Stimulated activated CD4-positive, alpha-beta T cell treated with anti-CD3 and anti-CD28 coated beads, TNF-alpha, amount 100 ng/mL, for 1 hour (primary cell): ENCODE measurements at places on chromosomes 13 and 19.
A peak's percentile ranks its signal among the peaks of the same experiment; 100 is the strongest.

GRCh38 chr19:55094456-55095259, 19.0 kb downstream of the EPS8L1 start:
- DNase-seq, result no peak

GRCh38 chr19:1172353-1173158, 1.5 kb downstream of the SBNO2 start:
- DNase-seq, result no peak

DNA sequence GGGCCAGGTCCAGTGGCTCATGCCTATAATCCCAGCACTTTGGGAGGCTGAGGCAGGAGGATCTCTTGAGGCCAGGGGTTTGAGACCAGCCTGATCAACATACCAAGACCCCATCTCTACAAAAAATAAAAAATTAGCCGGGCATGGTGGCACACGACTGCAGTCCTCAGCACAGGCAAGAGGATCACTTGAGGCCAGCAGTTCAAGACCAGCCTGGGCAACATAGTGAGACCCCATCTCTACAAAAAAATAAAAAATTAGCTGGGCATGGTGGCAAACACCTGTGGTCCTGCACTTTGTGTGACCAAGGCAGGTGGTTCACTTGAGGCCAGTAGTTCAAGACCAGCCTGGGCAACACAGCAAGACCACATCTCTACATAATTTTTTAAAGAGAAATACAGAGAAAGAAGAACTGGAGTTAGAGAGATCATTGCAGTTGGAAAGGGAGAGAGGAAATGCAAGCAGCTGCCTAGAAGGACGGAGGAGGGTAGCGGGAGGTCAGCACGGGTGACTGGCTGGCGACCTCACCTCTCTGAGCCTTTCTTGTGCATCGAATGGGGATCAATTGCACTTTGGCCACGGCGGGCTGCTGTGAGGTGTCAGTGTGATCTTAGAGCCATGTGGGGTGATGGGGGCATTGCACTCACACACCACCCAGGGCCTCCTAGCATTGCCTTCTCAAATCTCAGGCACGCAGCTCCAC, 13.9 kb downstream of the BCAM start:
- DNase-seq, result no peak

DNA sequence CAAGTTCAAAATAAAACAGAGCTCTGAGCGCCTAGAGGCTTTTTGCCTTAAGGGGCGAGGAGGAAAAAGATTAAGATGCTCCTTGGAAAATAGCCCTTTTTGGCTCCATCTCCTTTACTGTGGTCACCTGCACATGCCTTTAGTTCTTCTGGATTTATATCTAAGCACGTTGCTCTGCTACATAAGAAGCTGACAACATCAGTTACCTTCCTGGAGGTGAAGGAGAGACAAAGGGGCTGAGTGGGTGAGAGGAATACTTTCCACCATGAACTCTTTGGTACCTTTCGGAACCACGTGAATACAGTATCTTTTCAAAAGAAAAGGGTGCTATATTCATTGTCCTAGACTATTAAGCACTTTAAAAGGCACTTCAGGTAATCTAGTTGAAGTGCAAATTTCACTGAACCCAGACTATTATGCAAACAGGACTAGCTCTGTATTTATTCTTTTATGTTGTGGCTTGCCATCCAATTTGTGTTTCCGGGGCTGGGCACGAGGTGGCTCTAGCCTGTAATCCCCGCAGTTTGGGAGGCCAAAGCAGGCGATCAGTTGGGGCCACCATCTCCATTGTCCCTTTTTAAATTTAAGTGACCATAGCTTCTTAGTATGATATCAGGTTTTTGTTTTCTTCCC, 201.5 kb downstream of the TM9SF2 start:
- no peak for DNase-seq

DNA sequence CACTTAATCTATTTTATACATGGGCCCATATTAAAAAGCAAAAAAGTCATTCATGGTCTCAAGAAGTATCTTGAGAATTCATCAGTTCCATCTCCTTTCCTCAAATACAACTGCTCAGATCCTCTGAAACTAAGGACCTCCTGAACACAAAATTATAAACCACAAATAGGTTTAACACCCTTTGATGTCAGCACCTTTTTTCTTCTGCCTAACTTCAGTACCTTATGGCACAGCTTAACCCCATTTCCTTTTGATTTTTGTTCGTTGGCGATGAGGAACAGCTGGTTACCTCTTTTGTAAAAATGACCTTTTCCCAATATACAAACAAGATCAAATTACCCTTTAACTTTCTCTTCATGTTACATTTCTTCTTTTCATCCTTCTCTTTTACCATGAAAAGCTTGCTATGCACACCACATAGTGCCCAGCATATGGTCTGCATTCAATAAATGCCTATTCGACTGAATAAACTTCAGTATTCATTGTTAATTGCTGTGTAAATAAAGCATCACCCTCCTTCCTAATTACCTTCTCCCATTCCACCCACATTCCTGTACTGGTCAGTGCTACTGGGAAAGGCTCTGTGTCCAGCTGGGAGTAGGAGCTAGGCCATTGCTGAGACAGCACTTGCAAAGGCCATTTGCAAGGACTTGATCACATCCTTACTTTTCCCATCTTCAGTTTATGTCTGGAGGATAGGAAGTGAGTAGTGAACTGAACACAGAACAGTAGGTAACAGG, 317.9 kb downstream of the SHISA2 start:
- no peak for DNase-seq

DNA sequence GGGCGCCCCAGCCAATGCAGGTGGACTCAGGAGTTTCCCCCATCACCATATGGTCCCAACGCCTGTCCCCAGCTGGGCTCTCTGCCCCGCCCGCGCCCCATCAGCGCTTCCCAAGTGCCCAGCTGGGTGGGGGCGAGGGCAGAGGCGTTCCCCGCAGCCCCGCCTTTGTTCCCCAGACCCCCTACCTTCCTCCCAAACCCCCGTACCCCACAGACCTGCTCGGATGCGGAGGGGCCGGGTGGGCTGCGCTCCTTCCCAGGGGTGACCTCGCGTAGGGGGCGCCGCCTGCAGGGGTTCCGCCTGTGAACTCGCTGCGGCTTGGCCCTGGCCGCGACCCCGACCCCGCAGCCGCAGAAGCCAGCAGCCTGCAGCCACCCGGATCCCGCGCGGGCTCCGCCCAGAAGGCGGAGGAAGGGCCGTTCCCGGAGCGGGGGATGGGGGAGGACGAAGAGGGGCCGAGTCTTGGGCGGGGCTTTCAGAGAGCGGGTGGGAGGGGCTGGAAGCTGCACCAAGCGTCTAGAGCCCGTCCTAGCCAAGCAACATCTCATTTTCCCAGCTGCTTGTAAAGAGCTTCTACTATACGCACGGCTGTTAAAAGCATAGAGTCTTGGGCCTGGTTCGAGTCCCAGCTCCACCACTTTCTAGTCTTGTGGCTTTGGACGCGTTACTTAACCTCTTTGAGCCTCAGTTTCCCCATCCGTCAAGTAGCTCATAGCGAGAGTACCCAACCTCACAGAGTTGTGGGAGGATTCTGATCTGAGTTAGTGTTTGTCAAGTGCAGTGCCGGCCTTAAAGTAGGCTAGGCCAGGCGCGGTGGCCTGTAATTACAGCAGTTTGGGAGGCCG, at the start of gene RAB3D:
TSS of gene RAB3D (minus strand) at position 404 of the 845 bp plus-strand sequence. CDS start 2,258 bp downstream, outside the sequence.
- peak; percentile 55 for DNase-seq

DNA sequence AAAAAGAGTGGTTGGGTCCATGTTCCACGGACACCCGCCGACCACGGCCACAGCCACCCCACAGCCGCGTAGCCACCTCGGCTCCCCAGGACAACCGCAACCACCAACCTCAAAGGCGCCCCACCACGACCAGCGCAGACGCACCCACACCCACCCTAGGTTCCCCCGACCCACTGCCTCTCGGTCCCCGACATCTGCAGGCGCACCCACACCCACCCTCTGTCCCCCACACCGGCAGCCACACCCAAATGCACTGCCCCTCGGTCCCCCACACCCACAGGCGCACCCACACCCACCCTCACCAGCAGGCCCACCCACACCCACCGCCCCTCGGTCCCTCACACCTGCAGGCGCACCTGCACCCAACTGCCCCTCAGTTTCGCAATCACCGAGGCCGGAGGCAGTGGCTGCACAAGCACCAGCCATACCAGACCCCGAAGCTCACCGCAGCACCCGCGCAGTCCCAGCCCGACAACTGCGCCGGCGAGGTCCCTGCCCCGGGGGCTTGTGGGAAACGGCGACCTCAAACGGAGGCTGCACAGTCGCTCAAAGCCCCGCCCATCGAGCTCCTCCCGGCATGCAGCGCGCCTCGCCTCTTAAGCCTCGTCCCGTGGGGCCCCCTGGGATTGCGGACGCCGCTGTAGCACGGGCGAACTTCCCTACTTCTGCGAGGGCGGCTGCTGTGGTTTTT, 18.3 kb downstream of the ZNF77 start:
- DNase-seq, result no peak

DNA sequence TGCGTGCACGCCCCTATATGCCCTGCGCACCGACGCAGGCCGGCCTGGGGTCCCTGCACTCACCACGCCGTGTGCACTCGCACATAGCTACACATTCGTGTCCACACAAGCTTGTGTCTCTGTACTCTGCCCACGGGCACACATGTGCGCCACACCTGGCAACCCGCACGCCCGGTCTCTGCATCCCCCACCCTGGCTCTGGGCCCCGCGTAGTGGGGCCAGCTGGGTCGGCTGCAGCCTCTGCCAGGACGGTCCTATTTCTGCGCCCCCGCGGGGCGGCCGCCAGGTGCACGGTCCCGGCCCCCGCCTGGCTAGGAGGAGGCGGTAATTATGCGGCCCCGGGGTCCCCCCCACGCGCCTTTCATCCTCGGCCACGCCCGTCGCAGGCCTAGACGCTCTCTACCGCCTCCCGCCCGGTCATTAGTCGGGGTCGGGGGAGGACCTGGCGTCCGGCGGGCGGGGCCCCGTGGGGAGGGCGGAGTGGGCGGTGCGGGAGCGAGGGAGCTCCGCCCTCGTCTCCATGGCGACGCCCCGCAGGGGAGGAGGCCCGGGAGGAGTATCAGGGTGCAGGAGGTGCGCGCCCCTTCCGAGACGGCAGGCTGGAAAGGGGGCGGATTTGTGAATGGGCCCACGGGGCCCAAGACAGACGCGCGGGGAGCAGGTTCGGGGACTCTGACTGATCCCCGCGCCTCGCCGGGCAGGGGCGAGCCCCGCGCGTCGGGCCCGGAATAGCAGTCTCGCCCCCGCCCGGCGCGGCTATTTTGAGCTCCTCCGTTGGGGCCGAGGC, 2.8 kb upstream of the CIRBP start:
- DNase-seq, result peak; percentile 61

DNA sequence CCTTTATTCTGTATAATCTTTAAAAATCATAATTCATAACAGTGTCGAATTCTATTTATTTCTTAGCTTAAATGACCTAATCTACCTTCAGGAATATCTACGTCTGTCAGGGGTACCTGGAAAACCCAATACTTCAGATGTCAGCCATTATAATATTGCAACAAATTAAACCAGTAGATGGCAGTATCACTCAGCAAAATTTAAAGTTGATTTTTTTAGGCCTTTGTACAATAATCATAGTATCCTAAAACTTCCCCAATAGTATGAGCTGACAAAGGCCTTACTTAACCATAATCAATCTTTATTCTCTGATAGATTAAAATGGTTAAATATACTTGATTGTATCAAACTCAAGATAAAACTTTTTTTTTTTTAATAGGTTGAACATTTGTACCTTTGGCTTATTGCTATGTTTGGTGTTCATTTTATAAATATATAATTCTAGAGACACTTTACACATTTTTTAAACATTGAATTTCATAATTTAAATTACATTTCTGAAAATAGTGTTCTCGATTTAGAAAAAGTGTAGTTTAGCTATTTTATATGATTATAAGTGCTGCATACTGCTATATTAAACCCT, 830.2 kb upstream of the SPRY2 start:
- no peak for DNase-seq

DNA sequence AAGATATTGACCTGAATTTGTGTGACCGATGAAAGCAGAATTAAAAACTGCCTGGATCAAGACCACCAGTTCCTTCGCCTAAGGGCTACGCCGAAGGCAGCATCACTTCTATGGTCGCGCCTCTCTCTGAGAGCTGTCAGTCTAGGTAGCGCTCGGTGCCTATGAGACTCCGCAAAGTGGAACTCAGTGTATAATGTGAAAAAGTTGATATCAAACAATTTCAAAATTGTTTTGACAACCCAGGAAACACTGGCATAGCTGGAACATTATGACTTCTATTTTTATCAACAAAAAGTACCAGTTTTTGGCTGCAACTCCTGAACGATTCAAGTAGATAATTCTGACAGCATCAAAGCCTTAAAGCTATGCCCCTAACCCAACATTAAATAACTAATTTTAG, 223.6 kb downstream of the MYO16 start:
- DNase-seq, result no peak

- DNase-seq, result no peak
Observed at GRCh38 chr13:111272117-111272516, 48.3 kb upstream of the TEX29 start.

DNA sequence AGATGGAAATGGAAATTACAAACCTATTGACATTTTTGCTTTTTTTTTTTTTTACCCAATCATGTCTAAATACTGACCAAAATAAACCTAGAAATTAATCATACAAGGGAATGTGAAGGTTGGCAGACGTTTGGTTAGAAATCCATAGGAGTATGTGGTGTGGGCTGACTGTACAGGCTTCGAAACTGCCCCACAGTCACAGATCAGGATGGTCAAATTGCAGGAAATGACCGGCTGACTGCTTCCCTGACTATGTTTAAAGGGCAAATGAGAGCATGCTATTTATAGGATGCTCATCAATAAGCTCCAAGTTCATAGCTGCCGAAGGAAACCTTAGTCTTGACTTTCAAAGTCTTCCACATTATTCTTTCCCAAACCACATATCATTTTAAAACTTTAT, 118.4 kb downstream of the COG6 start:
- DNase-seq, result no peak

GRCh38 chr19:15331419-15332310, 674 bp downstream of the BRD4 start:
- DNase-seq, result peak; percentile 55

DNA sequence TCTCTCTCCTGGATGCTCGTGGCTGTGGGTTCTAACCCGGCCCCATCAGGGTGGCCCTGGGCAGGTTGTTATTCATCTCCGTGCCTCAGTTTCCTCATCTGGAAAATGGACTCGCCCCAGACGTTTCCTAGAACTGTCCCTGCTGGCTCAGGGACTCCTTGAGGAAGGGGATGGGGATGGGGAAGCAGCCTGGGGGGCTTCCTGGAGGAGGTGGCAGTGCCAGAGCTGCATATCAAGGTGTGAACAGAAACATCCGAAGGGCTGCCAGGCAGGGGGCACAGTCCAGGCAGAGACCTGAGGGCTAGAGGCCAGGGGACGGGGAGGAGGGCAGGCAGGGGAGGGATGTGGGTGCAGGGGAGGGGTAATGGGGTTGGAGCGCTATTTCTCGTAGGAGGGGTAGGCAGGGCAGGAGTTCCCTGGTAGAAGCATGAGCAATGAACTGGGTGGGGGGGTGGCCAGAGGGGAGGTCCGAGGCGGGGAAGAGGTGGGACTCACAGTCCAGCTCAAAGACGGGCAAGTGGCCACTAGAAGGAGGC, 3.6 kb upstream of the ELANE start:
- DNase-seq, result no peak

- DNase-seq, result no peak
Observed at GRCh38 chr13:20482275-20482761, 43.3 kb downstream of the CRYL1 start.
